Ureter (tissue), 1 donor: ENCODE measurements at places on chromosomes 7 and 10.

DNA sequence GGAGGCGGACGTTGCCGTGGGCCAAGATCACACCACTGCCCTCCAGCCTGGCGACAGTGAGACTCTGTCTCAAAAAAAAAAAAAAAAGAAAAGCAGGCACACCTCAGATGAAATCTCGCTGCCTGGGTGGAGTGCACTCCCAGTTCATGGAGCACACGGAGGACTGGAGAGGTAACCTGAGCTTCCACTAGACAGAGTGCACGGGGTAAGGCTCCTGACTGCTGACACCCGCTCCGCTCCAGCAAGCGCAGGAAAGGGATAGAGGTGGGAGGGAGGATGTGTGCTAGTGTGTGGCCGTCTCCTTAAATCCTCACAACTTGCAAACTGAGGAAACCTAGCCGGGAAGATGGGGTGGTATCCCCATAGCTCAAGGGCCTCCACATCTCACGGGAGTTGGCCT lies 50.8 kb downstream of the FAM53B start:
- DNase-seq, result no peak

DNA sequence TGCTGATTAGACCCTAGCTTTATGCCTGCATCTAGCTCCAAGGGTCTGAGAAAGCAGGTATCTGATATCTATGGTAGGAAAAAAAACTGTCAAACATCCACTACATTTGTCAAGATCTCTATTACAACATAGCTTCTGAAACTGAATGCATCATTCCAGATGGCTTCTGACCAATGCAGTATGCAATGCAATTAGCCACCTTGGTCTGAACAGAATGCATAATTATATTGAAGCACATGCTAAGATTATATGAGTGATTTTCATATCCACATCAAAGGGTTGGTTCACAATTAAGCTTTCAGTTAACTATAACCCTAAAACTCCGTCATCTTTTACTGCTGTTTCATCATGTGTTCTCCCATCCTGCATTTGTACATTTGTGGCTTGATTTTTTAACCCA lies 271.4 kb downstream of the POLR1F start:
- no peak for DNase-seq

- DNase-seq, result no peak
Observed at GRCh38 chr7:108066486-108066885, 63.5 kb upstream of the LAMB1 start.

GRCh38 chr10:65555192-65555591 lies 1370.6 kb upstream of the LRRTM3 start:
- DNase-seq, result no peak

DNA sequence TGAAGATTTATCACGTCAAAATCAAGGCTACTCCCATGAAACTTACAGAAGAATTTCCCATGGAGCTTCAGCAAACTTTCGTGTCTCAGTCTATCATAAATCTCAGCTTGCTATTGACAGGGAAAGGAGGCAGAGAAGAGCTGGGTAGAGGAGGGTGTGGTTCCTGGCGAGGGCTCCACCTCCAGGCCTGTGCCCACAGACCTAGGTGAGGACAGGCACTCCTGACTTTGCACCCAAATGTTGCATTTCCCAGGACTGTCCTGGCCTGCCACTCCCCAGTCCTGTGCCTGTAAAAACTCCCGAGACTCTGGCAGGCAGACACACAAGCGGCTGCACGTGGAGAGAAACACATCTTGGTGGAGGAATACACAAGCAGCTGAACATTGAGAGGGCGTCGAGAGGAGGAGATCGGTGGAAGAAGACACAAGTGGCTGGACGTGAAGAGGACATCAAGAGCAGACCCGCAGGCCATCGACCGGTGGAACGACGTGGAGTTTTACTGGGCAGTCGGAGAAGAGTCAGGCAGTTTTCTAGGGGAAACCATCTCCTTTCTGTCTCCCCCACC lies 145.1 kb downstream of the CTNNA3 start:
- DNase-seq, result no peak

GRCh38 chr10:31961277-31962074 lies 32.8 kb upstream of the ARHGAP12 start:
- no peak for DNase-seq

GRCh38 chr10:21954132-21954531 lies 49.4 kb downstream of the DNAJC1 start:
- DNase-seq, result no peak

GRCh38 chr7:1042492-1042833 lies 1.9 kb upstream of the GPR146 start:
- no peak for DNase-seq

- DNase-seq, result no peak
Observed at GRCh38 chr10:50490241-50490640, 133.5 kb downstream of the SGMS1 start.

- no peak for DNase-seq
Observed at GRCh38 chr7:142323706-142324105, 65.8 kb upstream of the PRSS58 start.

GRCh38 chr10:74730246-74730645 lies 96.2 kb upstream of the KAT6B start:
- DNase-seq, result no peak

DNA sequence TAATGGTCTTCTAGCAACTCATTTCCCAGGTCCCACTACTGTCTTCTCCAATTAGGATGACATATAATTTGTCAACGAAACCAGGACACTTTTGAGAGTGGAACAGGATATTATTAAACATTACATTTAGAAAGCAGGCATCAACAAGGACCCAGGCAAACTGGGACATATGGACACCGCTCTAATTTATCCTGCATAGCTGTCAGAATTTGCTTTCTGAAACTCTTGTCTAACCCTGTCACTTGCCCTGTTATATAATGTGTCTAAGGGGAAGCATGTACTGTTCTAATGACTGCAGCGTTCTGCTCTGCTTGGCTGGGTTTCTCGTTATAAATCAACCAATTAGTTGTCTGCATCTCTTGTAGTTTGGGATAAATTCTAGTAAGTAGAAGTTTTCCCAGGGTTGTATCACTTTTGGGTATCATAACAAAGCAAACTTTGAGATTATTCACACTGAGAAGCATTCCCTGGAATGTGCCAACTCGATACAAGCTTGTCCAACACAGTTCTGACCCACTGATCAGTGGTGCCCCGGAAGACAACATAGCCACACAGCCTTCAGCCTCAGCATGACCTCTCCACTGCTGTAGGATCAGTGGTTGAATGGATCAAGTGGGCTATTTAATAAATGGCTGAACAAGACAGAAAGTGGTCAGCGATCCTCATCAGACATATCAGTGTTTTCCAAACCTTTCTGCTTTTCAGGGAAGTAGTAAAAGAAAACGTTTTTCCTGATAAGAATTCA lies 228.1 kb downstream of the KIF20B start:
- no peak for DNase-seq

DNA sequence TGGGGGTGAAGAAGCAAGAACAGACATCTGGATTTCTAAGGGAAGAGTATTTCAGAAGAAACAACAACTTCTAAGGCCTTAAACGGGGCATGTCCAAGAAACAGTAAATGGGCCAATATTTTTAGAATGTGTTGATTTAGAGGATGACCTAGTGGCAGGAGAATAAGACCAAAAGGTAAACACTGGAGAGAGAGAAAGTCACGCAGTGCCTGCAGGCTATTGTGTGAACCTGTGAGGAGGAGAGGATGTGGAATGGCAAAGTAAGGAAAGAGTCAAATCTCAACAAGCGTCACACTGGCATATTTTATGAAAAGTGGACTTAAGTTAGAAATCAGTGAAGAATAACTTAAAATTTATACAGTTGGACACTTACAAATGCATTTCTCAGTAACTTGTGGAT lies 78.1 kb upstream of the EGFR start:
- no peak for DNase-seq

DNA sequence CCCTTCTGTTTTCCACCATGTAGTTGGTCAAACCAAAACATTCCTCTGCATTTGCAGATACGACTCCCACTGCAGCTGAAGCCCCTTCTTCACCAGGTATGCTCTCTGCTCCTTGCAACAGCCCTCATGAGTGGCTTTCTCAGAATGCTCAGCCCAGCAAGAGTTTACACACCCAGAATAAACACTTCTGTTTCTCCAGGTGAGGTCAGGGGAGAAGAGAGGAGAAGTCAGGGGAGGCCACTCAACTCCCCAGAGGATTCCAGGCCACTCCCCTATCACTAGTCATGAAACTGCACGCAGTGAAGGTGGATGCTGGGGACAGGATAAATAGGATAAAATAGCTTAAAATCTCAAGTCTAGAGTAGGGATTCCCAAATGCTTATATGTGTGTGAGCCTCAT lies 31.2 kb downstream of the CUZD1 start:
- no peak for DNase-seq

DNA sequence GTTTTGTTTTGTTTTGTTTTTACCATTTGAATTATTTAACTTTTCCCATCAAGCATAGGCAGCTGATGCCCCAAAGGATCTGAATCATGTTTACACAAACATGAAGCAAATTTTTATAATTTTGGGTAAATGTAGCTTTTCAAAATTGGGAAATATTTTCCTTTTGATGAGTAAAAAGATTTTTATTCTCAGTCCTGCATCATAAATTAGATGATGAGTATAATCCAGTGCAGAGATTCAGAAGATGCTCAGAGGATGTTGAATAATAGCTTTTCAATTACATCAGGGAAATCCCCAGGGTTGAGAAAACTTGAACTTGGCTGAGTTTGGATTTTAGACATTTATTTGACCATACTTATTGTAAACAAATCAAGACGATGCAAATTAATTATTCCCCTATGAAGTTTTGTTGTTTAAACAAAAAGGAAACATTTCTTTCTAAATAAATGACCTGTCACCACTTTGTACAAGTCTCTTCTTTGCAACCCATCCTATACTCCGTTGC lies 121.7 kb downstream of the FAM204A start:
- DNase-seq, result no peak

- no peak for DNase-seq
Observed at GRCh38 chr7:47827351-47827756, 120.9 kb downstream of the PKD1L1 start.

- DNase-seq, result no peak
Observed at GRCh38 chr7:99752356-99752755, 17.4 kb upstream of the CYP3A7 start.

DNA sequence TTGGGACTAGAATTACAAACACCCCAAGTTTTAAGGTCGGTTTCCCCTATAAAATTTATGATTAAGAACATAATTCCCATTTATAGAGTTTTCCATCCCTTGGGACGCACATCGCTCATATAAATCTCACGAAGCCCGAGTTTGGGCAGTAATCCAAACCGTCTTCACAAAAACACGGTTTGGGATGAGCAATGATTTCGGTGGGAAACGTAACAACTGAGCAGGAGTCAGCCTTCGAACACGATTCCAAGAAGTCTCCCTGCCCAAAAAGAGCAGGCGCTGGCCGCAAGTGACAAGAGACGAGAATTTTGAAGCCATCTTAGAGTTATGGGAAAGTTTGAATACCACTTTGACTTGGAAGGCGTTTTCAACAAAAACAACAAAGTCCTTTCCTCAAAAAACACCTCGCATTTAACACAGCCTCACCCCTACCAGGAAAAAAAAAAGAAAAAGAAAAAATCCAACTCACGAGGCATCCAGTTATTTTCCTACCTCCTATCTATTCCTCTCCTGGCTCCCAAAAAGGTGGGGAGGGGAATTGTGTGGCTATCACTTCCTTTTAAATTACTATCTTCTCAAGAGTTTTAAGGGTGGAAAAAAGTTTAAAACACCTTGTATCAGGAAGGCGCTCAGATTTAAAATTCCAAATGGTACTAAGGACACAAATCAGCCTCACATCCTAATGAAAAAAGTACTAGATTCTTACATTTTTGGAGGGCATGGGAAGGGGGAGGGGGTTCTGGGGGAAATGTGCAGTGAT lies 1.6 kb downstream of the SEPHS1 start:
- no peak for DNase-seq

- DNase-seq, result no peak
Observed at GRCh38 chr7:111272092-111272491, 181.2 kb downstream of the LRRN3 start.

GRCh38 chr10:114026189-114027040 lies 17.3 kb upstream of the ADRB1 start:
- no peak for DNase-seq

DNA sequence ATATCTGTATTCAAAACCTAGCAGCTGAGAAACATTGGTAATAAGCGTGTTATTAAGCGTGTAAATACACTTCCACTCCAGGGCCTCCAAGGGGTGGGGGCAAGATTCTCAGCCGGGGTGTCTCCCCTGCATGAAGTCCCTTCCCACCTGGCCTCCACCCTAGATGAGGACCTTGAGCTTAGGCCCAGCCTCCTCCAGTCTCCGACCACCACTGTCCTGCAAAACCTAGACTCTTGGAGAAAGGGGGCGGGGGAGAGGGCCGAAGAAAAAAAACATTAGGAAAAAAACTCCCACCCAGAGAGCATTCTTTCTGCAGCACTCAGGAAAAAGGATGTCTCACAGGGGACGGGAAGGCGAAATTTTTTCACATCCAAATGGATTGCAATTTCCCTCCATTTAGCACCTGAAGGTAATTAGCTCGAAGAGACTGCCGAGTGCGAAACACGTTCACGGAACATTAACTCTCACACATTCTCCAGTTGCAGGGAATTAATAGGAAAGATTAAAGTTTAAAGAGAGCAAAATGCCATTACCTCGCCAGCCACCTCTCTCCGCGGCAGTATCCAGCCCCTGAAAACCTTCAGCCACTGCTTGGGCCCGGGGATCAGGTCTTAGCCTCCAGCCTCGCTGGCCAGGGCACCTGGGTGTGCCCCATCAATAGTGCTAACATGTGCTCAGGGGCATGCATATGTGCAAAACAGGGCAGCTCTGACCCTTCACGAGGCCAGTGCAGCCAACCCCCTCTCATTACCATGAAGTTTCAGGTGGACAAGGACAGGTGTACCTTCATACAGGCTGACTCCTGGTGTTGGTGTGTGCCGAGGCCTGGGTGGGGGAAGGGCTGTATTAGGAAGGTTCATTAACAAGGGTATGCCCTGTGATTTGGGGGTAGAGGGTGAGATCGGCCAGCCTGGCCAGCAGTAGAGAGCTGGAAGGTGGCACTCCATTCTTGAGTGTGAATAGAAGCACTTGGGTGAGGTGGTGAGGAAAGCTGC lies 77.2 kb downstream of the HIF1AN start:
- peak; percentile 26 for DNase-seq

DNA sequence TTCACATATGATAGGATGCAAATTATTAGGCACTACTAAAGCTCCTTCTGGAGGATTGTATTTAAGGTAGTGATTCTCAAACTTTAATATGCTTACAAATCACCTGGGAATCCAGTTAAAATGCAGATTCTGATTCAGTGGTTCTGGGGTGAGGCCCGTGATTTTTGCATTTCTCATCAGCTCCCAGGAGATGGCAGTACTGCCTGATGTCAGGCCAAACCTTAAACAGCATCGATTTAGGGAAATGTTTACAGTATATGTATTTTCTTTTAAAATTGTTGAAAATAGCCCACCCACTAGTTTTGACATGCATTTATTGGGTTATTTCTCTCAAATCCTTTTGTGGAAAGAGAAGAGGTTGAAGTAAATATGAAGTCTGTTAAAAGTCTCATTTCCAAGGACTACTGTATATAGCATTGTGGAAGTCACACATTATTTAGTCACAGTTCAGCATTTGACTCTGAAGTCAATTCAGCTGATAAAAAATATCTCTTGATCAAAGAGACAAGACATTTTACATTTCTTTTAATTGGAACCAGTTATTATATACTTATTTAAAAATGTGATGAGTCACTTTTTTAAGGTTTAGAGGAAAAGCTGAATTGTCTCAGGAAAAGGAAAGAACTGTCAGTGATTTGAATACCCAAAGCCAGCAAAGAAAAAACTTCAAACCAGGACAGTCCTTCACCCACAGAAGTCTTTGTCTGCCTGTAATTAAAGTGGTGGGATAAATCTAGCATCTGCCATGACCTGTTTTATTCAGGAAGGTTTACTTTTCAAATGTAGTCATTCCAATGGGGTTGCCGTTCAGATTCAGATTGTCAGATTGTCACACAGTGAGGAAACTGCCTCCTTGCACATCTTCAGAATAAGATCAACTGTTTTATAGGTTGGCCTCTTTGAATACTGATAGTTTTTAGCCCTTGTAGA lies 21.1 kb upstream of the HBP1 start:
- no peak for DNase-seq
